ENCODE measurements at places on chromosomes 11 and 22. TPM values are rescaled to one million over a fixed set of nuclear protein-coding genes. Genes with fewer than 3 reads are reported as not detected.

The PLA2G3 gene
- not detected for total RNA-seq

The TIMM10 gene
- 55.0 TPM for total RNA-seq

The KIRREL3 gene
- 0.60 TPM for total RNA-seq

The MYBPC3 gene
- not detected for total RNA-seq

The OR52E8 gene
- total RNA-seq = not detected

The EIF3D gene
- 594 TPM for total RNA-seq

The TYR gene
- not detected for total RNA-seq

The PGR gene
- total RNA-seq = under 0.01 TPM

The KCNQ1 gene
- total RNA-seq = not detected

The MMP8 gene
- total RNA-seq = under 0.01 TPM

The CBLIF gene
- total RNA-seq = not detected

The C22orf42 gene
- not detected for total RNA-seq

The PIWIL4 gene
- 5.1 TPM for total RNA-seq

The TBC1D22A gene
- 11.7 TPM for total RNA-seq

The RFPL3 gene
- not detected for total RNA-seq

The HTR3A gene
- not detected for total RNA-seq

The CACNA1I gene
- total RNA-seq = under 0.01 TPM

The MYEOV gene
- total RNA-seq = 4.9 TPM
